A549 treated with dexamethasone at 1 μM for 4 hours (cell line): ENCODE measurements at places on chromosomes 7 and 10. TPM values are rescaled to one million over a fixed set of nuclear protein-coding genes. Genes with fewer than 3 reads are reported as not detected.

The SPDYE11 gene
- not detected in 5 replicates for total RNA-seq

The MYO3A gene
- total RNA-seq, result not detected in 5 replicates

The MYOF gene
- total RNA-seq, result 197 to 278 TPM (median 249 TPM) in 5 replicates

The SPDYE2B gene
- total RNA-seq, result not detected in 5 replicates

The KAT6B gene
- total RNA-seq, result 4.2 to 7.0 TPM (median 6.6 TPM) in 5 replicates

The CNPY1 gene
- total RNA-seq, result not detected in 5 replicates

The SMNDC1 gene
- total RNA-seq, result 47.7 to 53.3 TPM (median 52.6 TPM) in 5 replicates

The BHLHA15 gene
- total RNA-seq, result 0.39 to 0.86 TPM (median 0.62 TPM) in 5 replicates

The LRRD1 gene
- total RNA-seq, result not detected in 5 replicates

The CHST12 gene
- 7.0 to 14.4 TPM (median 11.8 TPM) in 5 replicates for total RNA-seq

The LRRN3 gene
- 0.02 to 0.04 TPM in 2 of 5 replicates, not detected in the others for total RNA-seq

The PTER gene
- total RNA-seq, result 12.3 to 19.7 TPM (median 16.9 TPM) in 5 replicates

The ASCC1 gene
- 37.7 to 45.6 TPM (median 41.1 TPM) in 5 replicates for total RNA-seq

The FAM20C gene
- total RNA-seq, result 32.5 to 50.4 TPM (median 47.6 TPM) in 5 replicates

The KIAA1549 gene
- total RNA-seq, result 4.0 to 7.3 TPM (median 6.2 TPM) in 5 replicates

The SPRN gene
- total RNA-seq, result 0.30 to 0.41 TPM (median 0.33 TPM) in 5 replicates

The ST8SIA6 gene
- total RNA-seq, result 0.03 to 0.19 TPM (median 0.08 TPM) in 4 of 5 replicates, not detected in the other

The IGFBP3 gene
- total RNA-seq, result 119 to 192 TPM (median 156 TPM) in 5 replicates

The MSRB2 gene
- 11.0 to 12.5 TPM (median 11.5 TPM) in 5 replicates for total RNA-seq

The ODAD2 gene
- total RNA-seq, result 0.05 to 0.07 TPM in 2 of 5 replicates, not detected in the others

The ZKSCAN1 gene
- 7.5 to 12.8 TPM (median 10.7 TPM) in 5 replicates for total RNA-seq

The DEPP1 gene
- total RNA-seq, result 2.4 to 3.4 TPM (median 3.2 TPM) in 5 replicates

The HOXA11 gene
- total RNA-seq, result 0.36 to 0.63 TPM (median 0.56 TPM) in 5 replicates

The NPM3 gene
- total RNA-seq, result 98.7 to 118 TPM (median 105 TPM) in 5 replicates

The ANK3 gene
- 0.41 to 1.2 TPM (median 0.69 TPM) in 5 replicates for total RNA-seq

The MYH16 gene
- total RNA-seq, result 0.25 to 0.70 TPM (median 0.40 TPM) in 5 replicates

The CYP2C19 gene
- total RNA-seq, result 0.11 TPM in 1 of 5 replicates, not detected in the others

The ARL5B gene
- 5.7 to 9.2 TPM (median 7.3 TPM) in 5 replicates for total RNA-seq

The GALNT17 gene
- total RNA-seq, result not detected in 5 replicates

The COL28A1 gene
- total RNA-seq, result 0.43 to 0.85 TPM (median 0.60 TPM) in 5 replicates

The SHTN1 gene
- 22.5 to 32.4 TPM (median 26.4 TPM) in 5 replicates for total RNA-seq

The CYP26C1 gene
- total RNA-seq, result 0.02 TPM in 1 of 5 replicates, not detected in the others

The C10orf105 gene
- 0.02 TPM in 2 of 5 replicates, not detected in the others for total RNA-seq

The SNCG gene
- total RNA-seq, result 9.6 to 14.3 TPM (median 13.3 TPM) in 5 replicates

The NODAL gene
- total RNA-seq, result 0.05 TPM in 1 of 5 replicates, not detected in the others

The CPN1 gene
- total RNA-seq, result 0.19 to 0.54 TPM (median 0.36 TPM) in 5 replicates

The FFAR4 gene
- 0.06 to 0.13 TPM (median 0.09 TPM) in 5 replicates for total RNA-seq

The SEMA3A gene
- 4.4 to 6.4 TPM (median 5.2 TPM) in 5 replicates for total RNA-seq

The CRYGN gene
- not detected in 5 replicates for total RNA-seq

The C10orf62 gene
- total RNA-seq, result 0.07 to 0.20 TPM (median 0.11 TPM) in 4 of 5 replicates, not detected in the other

The CPXM2 gene
- not detected in 5 replicates for total RNA-seq

The RHOBTB1 gene
- total RNA-seq, result 17.4 to 20.4 TPM (median 18.6 TPM) in 5 replicates

The CTAGE4 gene
- total RNA-seq, result 0.05 TPM in 2 of 5 replicates, not detected in the others
